Esophagus squamous epithelium (tissue), 5 donors: ENCODE measurements at places on chromosomes 2 and 18. TPM values are rescaled to one million over a fixed set of nuclear protein-coding genes. Genes with fewer than 3 reads are reported as not detected.

DNA sequence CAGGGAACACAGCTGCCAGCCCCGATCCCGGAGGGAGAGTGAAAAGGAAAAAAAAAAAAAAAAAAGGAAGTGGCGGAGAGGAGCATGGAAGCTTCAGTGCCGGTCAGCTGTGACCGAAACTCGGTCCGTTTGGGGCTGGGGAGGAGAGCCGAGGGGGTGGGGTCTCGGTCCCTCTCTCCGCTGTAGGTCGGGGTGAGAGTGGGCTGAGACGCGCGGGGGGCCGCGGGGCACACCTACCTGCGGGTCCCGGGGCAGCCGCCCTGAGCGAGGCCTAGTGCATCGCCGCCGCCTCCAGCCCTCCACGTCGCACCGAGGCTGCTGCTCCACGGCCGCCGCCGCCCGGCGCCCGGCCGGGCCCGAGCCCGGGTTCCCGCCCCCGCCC is 536 bp downstream of the VPS54 start:
- H3K4me1 ChIP-seq, result peaks cover 18% of the 10 kb centered on the region
- no peaks in the 10 kb centered on the region for H3K36me3 ChIP-seq
- H3K27ac ChIP-seq, result peak overlapping the region; percentile 99
- H3K27me3 ChIP-seq, result no peaks in the 10 kb centered on the region

- H3K4me3 ChIP-seq, result no peak overlapping the region
- H3K27ac ChIP-seq, result no peak overlapping the region
- DNase-seq, result no peak
Measured at GRCh38 chr2:239950144-239951128, 74.7 kb downstream of the NDUFA10 start.

The TMEM37 gene
- 4.6 TPM for total RNA-seq

- H3K36me3 ChIP-seq, result no peaks in the 10 kb centered on the region
- H3K27ac ChIP-seq, result peak overlapping the region; percentile 38
- no peak for DNase-seq
Measured at GRCh38 chr2:109269706-109270504, 140.9 kb downstream of the SH3RF3 start.

- H3K27me3 ChIP-seq, result no peaks in the 10 kb centered on the region
- peak overlapping the region; percentile 49 for H3K27ac ChIP-seq
- H3K4me1 ChIP-seq, result peaks cover 16% of the 10 kb centered on the region
- H3K4me3 ChIP-seq, result peak overlapping the region; percentile 82
Measured at GRCh38 chr2:96144481-96145035, 682 bp downstream of the DUSP2 start.

DNA sequence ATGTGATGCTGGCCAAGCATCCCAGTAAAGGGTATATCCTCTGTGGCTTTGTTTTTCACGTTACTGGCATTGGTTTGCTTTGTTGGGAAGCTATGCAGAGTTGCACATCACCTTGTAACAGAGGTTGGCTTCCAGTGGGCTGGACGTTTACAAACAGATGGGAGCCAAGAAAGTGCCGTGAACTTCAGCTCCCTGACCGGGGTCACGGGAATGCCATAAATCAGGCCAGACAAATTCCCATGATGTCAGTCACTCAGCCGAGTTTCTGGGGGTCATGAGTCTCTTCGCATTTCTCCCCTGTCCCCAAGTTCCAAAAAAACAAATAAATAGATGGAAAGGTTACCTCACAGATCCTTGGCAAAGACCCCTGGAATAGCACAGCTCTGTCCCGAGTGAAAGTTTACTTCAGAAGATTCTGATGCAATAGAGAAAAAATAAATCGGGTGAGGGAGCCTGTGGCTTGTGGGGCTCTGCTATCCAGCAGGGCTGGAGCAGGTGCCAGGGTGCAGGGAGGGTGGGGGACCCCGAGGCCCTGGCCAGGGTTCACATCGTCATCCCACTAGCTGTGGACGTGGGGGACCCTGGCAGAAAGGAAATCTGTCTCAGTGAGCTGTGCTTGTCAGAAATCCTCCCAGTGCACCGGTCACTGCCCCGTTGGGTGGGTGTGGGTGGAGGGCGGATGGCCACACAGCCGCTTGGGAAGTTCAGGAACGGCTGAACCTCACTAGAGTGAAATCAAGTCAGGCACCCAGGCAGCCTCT is 27.8 kb downstream of the TWIST2 start:
- peak overlapping the region; percentile 57 for H3K27ac ChIP-seq
- DNase-seq, result no peak
- no peak overlapping the region for H3K4me3 ChIP-seq
- H3K4me1 ChIP-seq, result peaks cover 14% of the 10 kb centered on the region
- no peaks in the 10 kb centered on the region for H3K36me3 ChIP-seq

DNA sequence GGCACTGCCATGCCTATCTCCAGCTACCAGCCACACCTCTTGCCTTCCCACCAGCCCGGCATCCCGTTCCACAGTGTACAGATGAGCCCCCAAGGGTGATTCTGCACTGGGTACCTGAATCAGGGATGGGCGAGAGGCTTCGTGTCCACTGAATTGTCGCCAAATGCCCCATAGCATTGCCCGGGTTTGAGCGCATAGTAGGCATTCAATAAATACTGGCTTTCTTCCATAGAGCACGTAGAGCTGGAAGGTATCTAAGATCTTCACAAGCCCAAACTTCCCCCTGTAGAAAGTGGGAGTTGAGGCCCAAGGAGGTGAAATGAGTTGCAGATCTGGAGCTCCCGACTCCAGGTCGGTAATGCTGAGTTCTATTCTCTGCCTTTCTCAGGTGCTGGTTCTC is 358.7 kb downstream of the LPIN1 start:
- no peak overlapping the region for H3K27ac ChIP-seq
- no peak for DNase-seq
- H3K4me1 ChIP-seq, result peaks cover 5% of the 10 kb centered on the region
- no peaks in the 10 kb centered on the region for H3K36me3 ChIP-seq
- H3K27me3 ChIP-seq, result no peaks in the 10 kb centered on the region

The POTEJ gene
- not detected for total RNA-seq

GRCh38 chr2:65291216-65292105 is 63.8 kb downstream of the ACTR2 start:
- H3K4me3 ChIP-seq, result no peak overlapping the region
- H3K27ac ChIP-seq, result no peak overlapping the region
- no peaks in the 10 kb centered on the region for H3K27me3 ChIP-seq
- peaks cover 13% of the 10 kb centered on the region for H3K4me1 ChIP-seq

- H3K27me3 ChIP-seq, result no peaks in the 10 kb centered on the region
- no peak overlapping the region for H3K27ac ChIP-seq
- no peak for DNase-seq
- no peak overlapping the region for H3K4me3 ChIP-seq
- H3K36me3 ChIP-seq, result no peaks in the 10 kb centered on the region
Measured at GRCh38 chr18:11905613-11906012, 2.5 kb downstream of the MPPE1 start.

The CDC42EP3 gene
- total RNA-seq, result 12.6 TPM

- H3K4me1 ChIP-seq, result peaks cover 45% of the 10 kb centered on the region
- H3K36me3 ChIP-seq, result no peaks in the 10 kb centered on the region
- DNase-seq, result no peak
- peak overlapping the region; percentile 5 for H3K27ac ChIP-seq
- no peaks in the 10 kb centered on the region for H3K27me3 ChIP-seq
Measured at GRCh38 chr2:235669983-235670962, 176.4 kb downstream of the AGAP1 start.

The MEP1B gene
- total RNA-seq, result not detected

- DNase-seq, result no peak
- H3K27ac ChIP-seq, result peak overlapping the region; percentile 5
- no peak overlapping the region for H3K4me3 ChIP-seq
- H3K4me1 ChIP-seq, result no peaks in the 10 kb centered on the region
Measured at GRCh38 chr2:48474574-48475298, 55.2 kb upstream of the STON1 start.

GRCh38 chr2:151730262-151730975 is 3.9 kb downstream of the NEB start:
- no peak for DNase-seq
- no peak overlapping the region for H3K27ac ChIP-seq
- H3K4me3 ChIP-seq, result no peak overlapping the region
- no peaks in the 10 kb centered on the region for H3K36me3 ChIP-seq
- no peaks in the 10 kb centered on the region for H3K4me1 ChIP-seq
- no peaks in the 10 kb centered on the region for H3K27me3 ChIP-seq

GRCh38 chr2:204012072-204012653 is 75.6 kb downstream of the ICOS start:
- peaks cover 26% of the 10 kb centered on the region for H3K4me1 ChIP-seq
- no peak overlapping the region for H3K27ac ChIP-seq
- no peaks in the 10 kb centered on the region for H3K27me3 ChIP-seq
- no peaks in the 10 kb centered on the region for H3K36me3 ChIP-seq
- no peak for DNase-seq

GRCh38 chr2:118954297-118955060 is 12.5 kb downstream of the MARCO start:
- no peak overlapping the region for H3K4me3 ChIP-seq
- no peaks in the 10 kb centered on the region for H3K4me1 ChIP-seq
- H3K27me3 ChIP-seq, result no peaks in the 10 kb centered on the region
- no peak for DNase-seq

- no peak overlapping the region for H3K4me3 ChIP-seq
- H3K27ac ChIP-seq, result no peak overlapping the region
- H3K27me3 ChIP-seq, result no peaks in the 10 kb centered on the region
- DNase-seq, result no peak
- H3K36me3 ChIP-seq, result no peaks in the 10 kb centered on the region
Measured at GRCh38 chr2:138763971-138764370, 16.2 kb downstream of the NXPH2 start.

DNA sequence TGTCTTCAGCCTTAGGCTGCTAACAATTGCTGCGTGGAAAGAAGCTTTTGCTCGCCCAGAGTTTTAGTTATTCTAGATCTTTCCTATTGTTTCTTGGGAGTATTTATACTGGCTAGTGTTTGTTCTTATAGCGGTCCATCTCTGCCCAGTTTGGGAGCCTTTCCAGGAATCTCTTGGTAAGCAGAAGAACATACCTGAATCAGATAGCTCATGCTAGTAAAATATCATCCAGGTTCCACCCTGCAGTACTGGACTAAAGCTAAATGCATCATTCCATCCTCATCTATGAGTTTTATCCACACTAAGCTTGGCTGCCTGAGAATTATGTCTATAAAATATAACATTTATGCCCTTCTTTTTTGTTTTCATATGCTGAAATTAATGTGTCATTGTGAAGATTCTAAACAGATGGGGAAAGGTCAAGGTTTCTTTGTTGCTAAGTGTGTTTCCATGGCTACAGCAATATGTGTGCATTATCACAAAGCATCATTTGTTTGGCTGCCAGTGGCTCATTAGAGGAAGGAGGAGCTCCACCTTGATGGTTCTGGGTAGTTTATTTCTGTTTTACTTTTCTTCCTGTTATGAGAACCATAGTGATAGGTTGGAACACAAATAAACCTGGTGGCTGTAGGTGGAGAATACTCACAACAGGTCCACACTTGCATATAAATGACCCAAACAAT is 182.8 kb downstream of the PIK3C3 start:
- H3K36me3 ChIP-seq, result no peaks in the 10 kb centered on the region
- H3K27ac ChIP-seq, result no peak overlapping the region
- no peak overlapping the region for H3K4me3 ChIP-seq
- H3K4me1 ChIP-seq, result no peaks in the 10 kb centered on the region
- no peaks in the 10 kb centered on the region for H3K27me3 ChIP-seq
- no peak for DNase-seq

The OSR1 gene
- 1.2 TPM for total RNA-seq

- no peaks in the 10 kb centered on the region for H3K27me3 ChIP-seq
- H3K4me1 ChIP-seq, result peaks cover 26% of the 10 kb centered on the region
- no peak overlapping the region for H3K27ac ChIP-seq
- peak overlapping the region; percentile 52 for H3K4me3 ChIP-seq
- no peak for DNase-seq
Measured at GRCh38 chr2:45643543-45644542, 7.6 kb upstream of the PRKCE start.

GRCh38 chr2:50538147-50538546 is 493.8 kb downstream of the NRXN1 start:
- H3K36me3 ChIP-seq, result no peaks in the 10 kb centered on the region
- H3K4me1 ChIP-seq, result no peaks in the 10 kb centered on the region
- no peak overlapping the region for H3K27ac ChIP-seq
- H3K27me3 ChIP-seq, result no peaks in the 10 kb centered on the region
- no peak overlapping the region for H3K4me3 ChIP-seq

- no peaks in the 10 kb centered on the region for H3K4me1 ChIP-seq
- no peaks in the 10 kb centered on the region for H3K36me3 ChIP-seq
- H3K4me3 ChIP-seq, result no peak overlapping the region
- H3K27ac ChIP-seq, result no peak overlapping the region
- H3K27me3 ChIP-seq, result no peaks in the 10 kb centered on the region
Measured at GRCh38 chr2:184551626-184552025, 46.7 kb upstream of the ZNF804A start.

GRCh38 chr18:62335494-62335893 is 10.4 kb downstream of the TNFRSF11A start:
- H3K27ac ChIP-seq, result no peak overlapping the region
- no peaks in the 10 kb centered on the region for H3K27me3 ChIP-seq
- no peaks in the 10 kb centered on the region for H3K36me3 ChIP-seq
- no peak for DNase-seq
- no peaks in the 10 kb centered on the region for H3K4me1 ChIP-seq

- no peaks in the 10 kb centered on the region for H3K4me1 ChIP-seq
- H3K4me3 ChIP-seq, result no peak overlapping the region
- no peaks in the 10 kb centered on the region for H3K36me3 ChIP-seq
- no peak overlapping the region for H3K27ac ChIP-seq
Measured at GRCh38 chr2:21812766-21813165, 689.0 kb downstream of the TDRD15 start.

GRCh38 chr2:33425586-33426031 is 50.8 kb upstream of the RASGRP3 start:
- no peak overlapping the region for H3K27ac ChIP-seq
- no peak for DNase-seq
- no peak overlapping the region for H3K4me3 ChIP-seq
- H3K36me3 ChIP-seq, result no peaks in the 10 kb centered on the region

- no peaks in the 10 kb centered on the region for H3K27me3 ChIP-seq
- H3K36me3 ChIP-seq, result no peaks in the 10 kb centered on the region
Measured at GRCh38 chr2:71452565-71452964, 796 bp upstream of the DYSF start.

- no peak for DNase-seq
- no peaks in the 10 kb centered on the region for H3K36me3 ChIP-seq
- no peak overlapping the region for H3K4me3 ChIP-seq
Measured at GRCh38 chr2:42861321-42861720, 68.9 kb upstream of the HAAO start.

- H3K4me3 ChIP-seq, result no peak overlapping the region
- H3K27me3 ChIP-seq, result no peaks in the 10 kb centered on the region
- no peak for DNase-seq
Measured at GRCh38 chr18:7146067-7146466, 28.5 kb upstream of the LAMA1 start.

GRCh38 chr2:26344581-26345282 is 1.2 kb upstream of the SELENOI start:
- H3K36me3 ChIP-seq, result no peaks in the 10 kb centered on the region
- H3K27me3 ChIP-seq, result no peaks in the 10 kb centered on the region
- H3K27ac ChIP-seq, result peak overlapping the region; percentile 97
- DNase-seq, result no peak

GRCh38 chr18:8632386-8632785 is 23.1 kb downstream of the RAB12 start:
- H3K36me3 ChIP-seq, result peaks cover 17% of the 10 kb centered on the region
- no peaks in the 10 kb centered on the region for H3K4me1 ChIP-seq
- H3K27me3 ChIP-seq, result no peaks in the 10 kb centered on the region
- no peak overlapping the region for H3K27ac ChIP-seq

The CCL20 gene
- total RNA-seq, result 13.5 TPM
